Fibroblast of skin of abdomen (primary cell): ENCODE measurements at places on chromosomes 11 and 22.

DNA sequence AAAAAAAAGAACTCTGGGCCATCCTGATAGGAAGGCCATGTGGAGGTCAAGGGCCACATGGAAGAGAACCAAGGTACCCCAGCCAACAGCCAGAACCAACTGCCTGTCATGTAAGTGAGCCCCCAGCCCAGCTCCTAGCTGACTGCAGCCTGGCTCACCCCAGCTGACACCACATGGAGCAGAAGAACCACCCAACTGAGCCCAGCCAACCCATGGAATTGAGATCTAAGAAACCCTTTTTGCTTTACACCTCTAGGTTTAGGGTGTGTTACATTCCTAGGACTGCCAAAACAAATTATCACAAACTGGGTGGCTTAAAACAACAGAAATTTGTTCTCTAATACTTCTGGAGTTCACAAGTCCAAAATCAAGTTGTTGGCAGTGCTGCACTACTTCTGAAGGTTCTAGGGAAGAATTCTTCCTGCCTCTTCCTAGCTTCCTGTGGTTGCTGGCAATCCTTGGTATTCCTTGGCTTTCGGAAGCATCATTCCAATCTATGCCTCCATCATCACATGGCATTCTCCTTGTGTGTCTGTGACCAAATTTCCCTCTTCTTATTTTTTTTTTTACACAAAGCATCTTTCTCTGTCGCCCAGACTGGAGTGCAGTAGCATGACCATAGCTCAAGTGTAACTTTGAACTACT, 4.4 kb downstream of the C11orf86 start:
- DNase-seq, result peak; percentile 51

DNA sequence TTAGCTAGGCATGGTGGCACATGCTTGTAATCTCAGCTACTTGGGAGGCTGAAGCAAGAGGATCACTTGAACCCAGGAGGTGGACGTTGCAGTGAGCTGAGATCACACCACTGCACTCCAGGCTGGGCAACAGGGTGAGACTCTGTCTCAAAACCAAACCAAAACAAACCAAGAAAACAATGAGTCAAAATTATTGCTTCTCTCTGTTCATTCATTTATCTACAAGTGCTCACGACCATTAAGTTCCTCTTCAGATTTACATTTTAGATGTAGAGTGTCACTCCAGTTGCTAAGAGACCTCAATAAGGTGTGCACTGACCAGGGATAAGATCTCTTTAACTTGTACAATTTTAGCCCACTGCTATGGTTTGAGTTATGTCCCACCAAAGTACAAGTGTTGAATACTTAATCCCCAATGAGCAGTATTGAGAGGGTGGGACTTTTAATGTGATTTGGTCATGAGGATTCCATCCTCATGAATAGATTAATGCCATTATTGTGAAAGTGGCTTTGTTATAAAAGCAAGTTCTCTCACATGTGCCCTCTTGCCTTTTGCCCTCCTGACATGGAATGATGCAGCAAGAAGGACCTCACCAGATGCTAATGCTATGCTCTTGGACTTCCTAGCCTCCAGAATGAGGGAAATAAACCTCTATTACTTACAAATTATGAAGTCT, 7.8 kb downstream of the HNRNPUL2 start:
- no peak for DNase-seq

DNA sequence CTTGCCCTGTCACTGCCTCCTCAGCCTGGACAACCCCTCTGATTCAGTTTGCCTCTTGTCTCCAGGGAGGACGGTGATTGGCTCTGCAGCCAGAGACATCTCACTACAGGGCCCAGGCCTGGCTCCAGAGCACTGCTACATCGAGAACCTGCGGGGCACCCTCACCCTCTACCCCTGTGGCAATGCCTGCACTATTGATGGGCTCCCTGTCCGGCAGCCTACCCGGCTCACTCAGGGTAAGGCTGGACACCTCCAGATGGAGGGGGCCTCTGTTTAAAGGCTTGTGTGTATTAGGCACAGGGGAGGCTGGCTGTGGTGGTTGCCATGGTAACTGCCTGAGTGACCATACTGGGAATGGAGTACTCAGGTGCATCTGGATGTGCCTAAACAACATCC, 8.6 kb downstream of the PHLDB1 start:
- no peak for DNase-seq

DNA sequence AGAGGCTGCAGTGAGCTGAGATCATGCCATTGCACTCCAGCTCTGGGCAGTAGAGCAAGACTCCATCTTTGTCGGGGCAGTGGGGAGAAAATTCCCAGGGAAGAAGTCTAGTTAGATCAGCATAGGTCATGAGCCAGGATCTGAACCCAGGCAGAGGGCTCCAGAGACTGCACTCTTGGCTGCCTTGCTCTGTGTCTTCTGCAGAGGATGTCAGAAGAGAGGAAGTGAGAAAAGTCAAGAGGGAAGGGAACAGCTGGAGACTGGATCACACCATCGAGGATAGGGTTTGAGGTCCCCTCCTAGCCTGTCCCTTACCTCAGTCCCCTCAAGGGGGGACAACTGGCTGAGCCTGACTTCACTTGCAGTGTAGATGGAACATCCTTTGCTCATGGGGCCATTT, 5.8 kb downstream of the MYOD1 start:
- DNase-seq, result no peak

GRCh38 chr11:40183073-40184064, 1276.1 kb downstream of the LRRC4C start:
- no peak for DNase-seq

DNA sequence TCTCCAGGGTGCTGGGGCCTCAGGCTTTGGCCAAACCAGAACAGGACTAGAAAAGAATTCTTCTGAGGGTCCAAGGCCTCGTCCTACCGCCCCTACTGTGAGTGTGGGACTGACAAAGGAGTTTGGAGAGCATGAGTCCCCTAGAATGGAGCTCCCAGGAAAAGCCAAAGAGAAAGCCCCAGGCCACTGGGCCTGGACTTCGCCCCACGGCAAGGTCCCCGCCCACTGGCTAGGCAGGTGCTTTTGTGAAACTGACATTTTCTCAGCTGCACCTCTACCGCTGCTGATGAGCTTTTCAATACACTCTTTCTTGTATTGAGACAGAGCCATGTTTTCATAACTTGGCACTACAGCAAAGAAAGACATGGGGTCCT, 9.7 kb upstream of the FGF3 start:
- no peak for DNase-seq
